ENCODE measurements at places on chromosomes 3 and 15. TPM values are rescaled to one million over a fixed set of nuclear protein-coding genes. Genes with fewer than 3 reads are reported as not detected.

The RNF111 gene
- total RNA-seq: 33.0 TPM

The TF gene
- total RNA-seq: 1.4 TPM

The ARHGEF26 gene
- total RNA-seq: 4.8 TPM

The C3orf70 gene
- total RNA-seq: 2.8 TPM

The ELL3 gene
- total RNA-seq: 2.5 TPM

The SHQ1 gene
- total RNA-seq: 23.1 TPM

The CPA3 gene
- 47.9 TPM for total RNA-seq

The P2RY12 gene
- 2.2 TPM for total RNA-seq

The MYNN gene
- 14.7 TPM for total RNA-seq

The IQCF5 gene
- not detected for total RNA-seq

The EFCC1 gene
- total RNA-seq: 3.7 TPM
